ENCODE measurements at places on chromosomes 4 and X.

GRCh38 chrX:16312761-16313623, 145.7 kb downstream of the MAGEB17 start:
- DNase-seq: no peak

DNA sequence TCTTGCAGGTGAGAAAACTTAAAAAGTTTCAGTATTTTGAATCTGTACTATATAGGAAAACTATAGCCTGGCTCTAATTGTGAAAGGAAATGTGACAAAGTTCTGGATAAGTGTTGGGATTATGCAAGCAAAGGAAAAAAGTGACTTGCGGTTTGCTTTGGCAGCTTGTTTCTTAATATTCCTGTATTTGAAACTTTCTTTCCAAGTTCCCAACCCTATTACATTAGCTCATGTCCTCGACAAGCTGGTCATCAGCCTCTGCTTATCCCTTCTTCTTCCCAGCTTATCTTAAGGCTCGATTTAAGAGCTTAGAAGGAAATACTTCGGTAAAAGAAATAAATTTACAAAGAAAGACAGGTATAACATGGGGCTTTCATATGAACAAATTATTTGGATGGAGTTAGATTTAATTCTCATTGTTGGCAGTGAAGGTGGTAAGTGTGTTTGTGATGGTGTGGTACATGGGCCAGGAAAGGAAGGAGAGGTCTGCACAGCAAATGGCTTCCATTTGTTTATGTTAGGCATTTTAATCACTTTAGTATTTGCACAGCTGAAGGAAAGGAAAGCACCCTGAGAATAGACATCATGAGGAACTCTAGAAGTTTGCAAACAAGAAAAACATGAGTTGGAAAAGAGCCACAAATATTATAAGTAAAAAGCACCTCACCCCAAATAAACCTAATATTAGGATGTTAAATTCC, 5.1 kb upstream of the MYOZ2 start:
- DNase-seq: no peak

DNA sequence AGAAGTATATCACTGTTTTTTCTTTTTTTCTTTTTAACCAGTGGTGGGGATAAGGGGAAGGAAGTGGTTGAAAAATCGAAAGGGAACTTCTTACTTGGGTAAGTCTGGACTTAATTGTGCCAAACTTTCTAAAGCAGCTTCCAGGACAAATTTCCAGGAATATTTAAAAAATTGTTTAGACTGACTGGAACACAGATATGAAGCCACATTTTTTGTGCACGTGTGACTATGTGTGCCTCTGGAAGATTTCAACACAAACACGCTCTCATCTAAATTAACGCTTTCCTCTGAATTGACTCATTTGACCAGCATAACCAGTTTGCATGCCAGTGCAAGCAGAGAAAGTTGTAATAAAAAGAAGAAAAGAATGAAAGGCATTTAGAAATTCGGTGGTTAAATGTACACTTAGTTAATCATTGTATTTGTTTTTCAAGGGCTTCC, 18.8 kb upstream of the YTHDC1 start:
- DNase-seq: no peak

DNA sequence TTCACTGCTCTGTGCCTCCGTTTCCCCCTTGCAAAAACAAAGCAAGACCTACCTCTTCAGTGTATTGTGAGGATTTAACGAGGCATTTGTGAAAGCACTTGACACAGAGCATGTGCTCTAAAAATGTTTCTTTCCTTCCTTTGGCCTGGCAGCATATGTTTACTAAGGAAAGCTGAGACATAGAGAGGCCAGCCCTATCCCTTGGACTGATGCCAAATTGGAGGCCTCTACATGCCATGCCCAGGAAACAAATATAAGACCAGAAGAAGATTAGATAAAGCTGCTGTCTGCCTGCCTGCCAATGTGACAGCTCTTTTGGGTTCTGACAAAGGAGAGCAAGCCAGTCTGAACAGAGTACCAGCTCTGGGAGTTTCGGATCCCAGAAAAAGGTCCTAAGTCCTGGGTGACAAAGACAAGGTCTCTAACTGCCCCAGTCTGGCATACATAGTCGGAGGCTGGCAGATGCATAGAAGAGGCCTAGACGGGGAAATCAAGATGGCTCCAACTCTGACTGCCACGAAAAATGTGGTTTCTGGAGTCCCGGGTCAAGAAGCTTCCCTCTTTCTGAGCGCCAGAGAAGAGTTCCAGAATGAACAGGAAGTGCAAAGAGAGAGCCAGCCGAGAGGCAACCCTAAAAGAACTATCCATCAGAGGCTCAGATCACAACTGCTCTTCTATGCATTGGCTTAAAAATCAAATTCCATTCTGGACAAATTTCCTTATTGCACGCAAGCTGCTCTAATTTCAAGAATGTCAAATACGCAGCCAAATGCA, 25.8 kb downstream of the OTUD6A start:
- DNase-seq: no peak

All from stimulated activated CD4-positive, alpha-beta T cell treated with anti-CD3 and anti-CD28 coated beads, TNF-alpha, amount 100 ng/mL, for 4 hours (primary cell).